ENCODE measurements at places on chromosomes 12 and 14.

DNA sequence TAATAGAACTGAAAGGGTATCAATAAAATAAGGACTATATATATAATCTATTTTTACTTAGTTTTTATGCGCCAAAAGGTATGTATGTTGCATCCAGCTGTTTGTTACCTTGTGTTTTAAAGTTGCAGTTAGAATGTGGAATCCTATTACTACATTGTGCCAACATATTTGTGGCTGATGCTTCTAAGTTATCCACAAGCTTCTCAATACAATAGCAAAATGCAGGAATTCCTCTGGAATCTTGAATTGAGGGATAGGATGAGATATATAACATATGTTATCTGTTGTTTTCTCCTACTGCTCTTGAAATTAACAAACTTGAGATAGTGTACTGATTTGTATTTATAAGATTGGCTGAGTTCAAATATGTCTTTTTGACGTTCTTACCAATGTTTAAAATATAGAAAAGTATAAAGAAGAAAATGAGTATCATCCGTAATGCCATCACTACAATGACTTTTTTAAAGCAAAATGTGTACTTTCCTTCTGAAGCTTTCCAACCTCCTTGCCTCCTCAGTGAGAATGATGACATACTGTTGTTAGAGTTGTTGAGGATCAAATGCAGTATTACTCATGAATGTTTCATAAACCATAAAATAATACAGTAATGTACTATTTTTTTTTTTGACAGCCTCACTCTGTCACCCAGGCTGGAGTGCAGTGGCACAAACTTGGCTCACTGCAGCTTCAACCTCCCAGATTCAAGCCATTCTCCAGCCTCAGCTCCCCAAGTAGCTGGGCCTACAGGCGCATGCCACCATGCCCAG is 6.6 kb downstream of the RAP1B start:
- DNase-seq = no peak

- no peak for DNase-seq
Measured at GRCh38 chr14:51119411-51120051, 24.6 kb upstream of the TRIM9 start.

GRCh38 chr12:47903927-47904712 is 674 bp downstream of the VDR start:
- DNase-seq = no peak

DNA sequence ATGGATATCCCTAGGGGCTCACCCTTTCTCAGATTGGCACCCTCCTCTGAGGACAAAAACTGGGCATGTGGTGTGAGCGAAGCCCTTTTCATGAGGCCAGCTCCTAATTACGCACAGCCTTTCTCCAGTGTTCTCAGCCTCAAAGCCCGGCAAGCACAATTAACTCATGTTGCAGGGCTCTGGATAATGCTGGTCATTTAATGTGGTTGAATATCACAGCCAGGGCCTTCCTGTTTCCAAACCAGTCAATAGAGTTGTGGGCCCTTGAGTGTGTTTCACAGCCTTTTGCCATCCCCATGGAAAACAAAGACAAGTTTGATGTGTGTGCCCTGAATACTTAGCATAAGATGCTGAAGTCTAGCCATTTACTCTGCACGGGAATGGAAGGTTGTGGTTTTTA is 114.2 kb upstream of the ARHGAP5 start:
- DNase-seq = no peak

- no peak for DNase-seq
Measured at GRCh38 chr14:55019968-55020554, 6.8 kb downstream of the WDHD1 start.

- no peak for DNase-seq
Measured at GRCh38 chr14:81589381-81590065, 55.9 kb upstream of the SEL1L start.

DNA sequence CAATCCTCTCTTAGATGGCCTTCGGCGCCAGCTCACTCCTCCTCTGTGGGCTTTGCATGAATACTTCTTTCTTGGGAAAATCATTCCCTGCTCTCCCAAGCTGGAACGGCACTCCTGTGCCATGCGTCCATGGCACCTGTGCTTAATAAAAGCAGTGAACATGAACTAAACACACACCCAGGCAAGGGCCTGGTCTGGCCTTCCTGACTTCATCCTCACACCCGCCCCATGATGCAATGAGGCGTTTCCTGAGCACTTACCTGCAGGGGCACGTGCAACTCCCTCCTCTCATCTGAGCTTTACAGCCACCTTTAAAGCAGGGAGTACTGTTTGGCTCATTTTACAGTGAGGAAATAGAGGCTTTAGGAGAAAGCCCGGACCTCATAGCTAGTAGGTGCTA is 219.8 kb downstream of the SLC41A2 start:
- DNase-seq = no peak
